Thyroid gland (tissue), 4 donors: ENCODE measurements at places on chromosomes 1 and 21. TPM values are rescaled to one million over a fixed set of nuclear protein-coding genes. Genes with fewer than 3 reads are reported as not detected.

DNA sequence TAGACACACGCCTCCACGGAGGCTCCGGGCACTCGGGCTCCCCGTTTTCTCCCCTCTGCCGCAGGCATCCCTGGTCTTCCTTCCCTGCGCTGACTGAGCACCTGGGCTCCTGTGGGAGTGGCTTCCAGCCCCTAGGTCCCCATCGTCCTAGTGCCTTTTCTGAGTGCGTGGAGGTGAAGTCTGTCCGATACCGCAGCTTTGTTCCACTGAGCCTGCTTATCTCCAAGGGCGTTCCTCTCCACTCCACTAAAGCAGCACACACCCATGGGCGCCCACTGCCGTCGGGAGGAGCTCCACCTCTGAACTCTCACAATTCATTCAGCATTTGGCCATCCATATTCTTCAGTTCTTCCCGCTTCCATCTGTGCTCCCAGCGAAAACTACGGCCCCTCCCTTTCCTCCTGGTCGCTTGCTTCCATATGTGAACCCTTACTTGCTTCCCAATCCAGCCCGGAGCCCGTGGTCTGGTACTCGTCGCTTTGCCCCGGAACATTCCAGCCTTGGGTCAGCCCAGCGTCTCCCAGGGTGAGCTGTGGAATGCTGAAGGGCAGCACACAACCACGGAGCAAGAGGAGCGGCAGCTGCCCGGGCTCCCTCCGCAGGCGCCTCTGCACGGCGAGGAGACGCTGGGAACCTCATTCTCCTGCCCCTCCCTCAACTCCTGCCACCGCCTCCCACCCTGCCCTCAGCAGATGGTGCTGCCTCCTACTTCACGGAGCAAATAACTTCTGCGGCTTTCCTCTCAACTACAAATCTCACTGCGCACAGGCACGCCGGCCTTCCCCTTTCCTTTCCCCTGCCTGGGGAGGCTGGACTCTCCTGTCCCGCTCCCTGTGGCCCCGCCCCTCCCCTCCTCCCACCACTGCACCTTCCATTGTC, 27.5 kb downstream of the ATP8B2 start:
- H3K4me3 ChIP-seq: peak overlapping the region; percentile 18
- H3K27ac ChIP-seq: peak overlapping the region; percentile 32
- DNase-seq: peak; percentile 74

DNA sequence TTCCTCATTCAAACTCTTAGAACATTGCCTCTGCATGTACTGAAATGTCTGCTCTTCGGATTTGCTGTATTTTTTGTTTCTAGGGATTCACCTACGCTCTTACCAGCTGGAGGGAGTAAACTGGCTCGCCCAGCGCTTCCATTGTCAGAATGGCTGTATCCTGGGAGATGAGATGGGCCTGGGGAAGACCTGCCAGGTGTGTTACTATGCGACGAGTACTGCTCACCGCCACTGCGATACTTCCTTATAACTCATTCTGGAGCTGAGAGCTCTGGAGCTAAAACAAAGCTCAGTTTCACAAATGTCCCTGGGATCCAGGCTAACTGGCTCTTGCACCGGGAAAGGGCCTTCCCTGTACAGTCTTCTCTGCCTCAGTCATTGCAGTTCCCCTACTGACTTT, 10.1 kb downstream of the CHD1L start:
- no peak for DNase-seq
- H3K4me1 ChIP-seq: no peaks in the 10 kb centered on the region
- H3K27ac ChIP-seq: no peak overlapping the region
- H3K27me3 ChIP-seq: no peaks in the 10 kb centered on the region

- H3K27ac ChIP-seq: no peak overlapping the region
- H3K36me3 ChIP-seq: no peaks in the 10 kb centered on the region
- H3K4me3 ChIP-seq: no peak overlapping the region
- H3K27me3 ChIP-seq: no peaks in the 10 kb centered on the region
- DNase-seq: no peak
These were observed 105.1 kb upstream of the DPH5 start for GRCh38 chr1:101130673-101131072.

GRCh38 chr1:211281320-211282022, 22.3 kb downstream of the RCOR3 start:
- H3K36me3 ChIP-seq: peaks cover 20% of the 10 kb centered on the region
- H3K27me3 ChIP-seq: no peaks in the 10 kb centered on the region
- H3K4me3 ChIP-seq: no peak overlapping the region
- H3K4me1 ChIP-seq: no peaks in the 10 kb centered on the region
- no peak for DNase-seq

DNA sequence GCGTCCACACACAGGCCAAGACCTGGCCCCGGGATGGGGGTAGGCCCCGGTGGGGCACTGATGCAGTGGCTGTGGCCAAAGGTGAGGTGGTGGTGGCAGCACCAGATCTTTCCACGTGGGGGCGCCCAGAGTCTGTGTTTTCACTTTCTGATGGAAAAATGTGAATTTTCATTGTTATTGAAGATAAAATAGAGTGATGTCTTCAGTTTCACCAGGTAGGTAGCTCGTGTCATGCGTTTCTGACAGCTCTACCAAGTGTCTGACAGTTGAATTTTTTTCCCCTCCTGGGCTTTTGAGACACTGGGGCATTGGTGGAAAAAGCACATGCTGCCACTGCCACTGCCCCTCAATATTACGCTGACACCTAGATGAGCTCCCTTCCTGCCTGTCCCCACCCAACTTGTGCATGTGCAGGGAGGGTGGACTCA, 40.0 kb upstream of the MAGOH start:
- peak; percentile 60 for DNase-seq
- H3K27ac ChIP-seq: no peak overlapping the region
- H3K36me3 ChIP-seq: no peaks in the 10 kb centered on the region

DNA sequence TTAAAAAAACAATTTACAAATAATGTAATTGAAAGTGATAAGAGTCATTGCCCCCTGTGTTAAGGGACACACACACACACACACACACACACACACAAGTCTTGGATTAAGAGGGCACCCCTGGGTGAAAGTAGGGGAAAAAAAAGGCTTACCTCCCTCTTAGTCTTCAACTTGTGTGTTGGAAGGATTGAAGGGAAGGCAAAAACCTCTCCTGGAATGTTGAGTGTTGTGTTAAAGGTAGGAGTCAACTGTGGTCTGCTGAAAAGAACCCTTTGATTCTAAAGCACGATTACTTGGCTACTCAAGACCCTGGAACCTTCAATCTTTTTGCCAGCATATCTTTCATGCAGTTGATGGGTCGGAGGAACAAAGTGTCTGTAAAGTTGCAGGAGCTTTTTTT, 6.4 kb downstream of the PBX1 start:
- no peaks in the 10 kb centered on the region for H3K36me3 ChIP-seq
- H3K27me3 ChIP-seq: no peaks in the 10 kb centered on the region
- DNase-seq: peak; percentile 35
- H3K27ac ChIP-seq: peak overlapping the region; percentile 94
- peak overlapping the region; percentile 14 for H3K4me3 ChIP-seq
- H3K4me1 ChIP-seq: peaks cover 31% of the 10 kb centered on the region

- no peaks in the 10 kb centered on the region for H3K27me3 ChIP-seq
- H3K4me1 ChIP-seq: peaks cover 4% of the 10 kb centered on the region
- no peaks in the 10 kb centered on the region for H3K36me3 ChIP-seq
These were observed 102.8 kb upstream of the C1orf21 start for GRCh38 chr1:184283999-184284398.

- no peaks in the 10 kb centered on the region for H3K36me3 ChIP-seq
- H3K4me1 ChIP-seq: peaks cover 34% of the 10 kb centered on the region
- H3K27me3 ChIP-seq: no peaks in the 10 kb centered on the region
- DNase-seq: peak; percentile 26
These were observed 28.5 kb downstream of the KNCN start for GRCh38 chr1:46522969-46523320.

DNA sequence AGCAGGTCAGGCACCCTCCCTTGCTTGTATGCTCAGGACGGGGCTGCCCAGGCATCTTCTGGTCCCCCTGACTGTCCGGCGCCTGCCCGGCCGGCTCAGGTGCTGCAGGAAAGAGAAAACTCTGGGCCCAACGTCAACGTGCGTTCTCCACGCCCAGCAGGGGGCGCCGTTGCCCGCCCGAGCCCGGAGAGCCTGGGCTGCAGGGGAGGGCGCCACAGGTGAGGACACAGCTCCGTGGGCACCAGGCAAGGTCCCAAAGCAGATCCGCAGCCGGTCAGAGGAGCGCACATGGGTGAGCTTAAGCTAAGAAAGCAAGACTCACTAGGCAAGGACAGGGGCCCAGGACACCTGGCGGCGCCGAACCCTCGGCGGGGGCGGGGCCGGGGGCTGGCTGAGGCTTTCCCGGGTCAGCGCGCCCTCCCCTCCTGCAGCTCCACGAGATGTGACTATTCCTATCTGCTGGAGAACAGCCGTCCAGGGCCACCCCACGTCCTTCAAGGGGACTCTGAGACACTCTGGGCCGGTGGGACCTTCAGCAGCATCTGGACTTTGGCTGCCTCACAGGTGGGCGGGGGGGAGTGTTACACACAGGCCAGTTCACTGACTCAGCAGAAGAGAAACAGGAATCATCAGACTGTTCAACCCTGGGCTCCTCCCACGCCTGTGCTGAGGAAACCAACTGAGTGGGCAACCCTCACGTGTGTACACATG, 29.3 kb downstream of the KRTAP10-1 start:
- DNase-seq: peak; percentile 66
- no peaks in the 10 kb centered on the region for H3K27me3 ChIP-seq
- H3K4me1 ChIP-seq: peaks cover 13% of the 10 kb centered on the region
- no peak overlapping the region for H3K27ac ChIP-seq

- H3K36me3 ChIP-seq: no peaks in the 10 kb centered on the region
- peaks cover 40% of the 10 kb centered on the region for H3K4me1 ChIP-seq
- H3K27me3 ChIP-seq: no peaks in the 10 kb centered on the region
These were observed 1.5 kb upstream of the CRABP2 start for GRCh38 chr1:156706657-156707416.

GRCh38 chr21:18772404-18772803, 368.8 kb upstream of the TMPRSS15 start:
- no peak overlapping the region for H3K27ac ChIP-seq
- H3K4me1 ChIP-seq: no peaks in the 10 kb centered on the region
- no peaks in the 10 kb centered on the region for H3K27me3 ChIP-seq
- no peak overlapping the region for H3K4me3 ChIP-seq
- H3K36me3 ChIP-seq: no peaks in the 10 kb centered on the region

The SLC44A3 gene
- 4.3 TPM for total RNA-seq

The NUAK2 gene
- total RNA-seq: 41.0 TPM
